ENCODE measurements at places on chromosomes 2 and 18.

- no peak for DNase-seq
Measured at GRCh38 chr2:69505710-69506109, 68.5 kb upstream of the NFU1 start.

DNA sequence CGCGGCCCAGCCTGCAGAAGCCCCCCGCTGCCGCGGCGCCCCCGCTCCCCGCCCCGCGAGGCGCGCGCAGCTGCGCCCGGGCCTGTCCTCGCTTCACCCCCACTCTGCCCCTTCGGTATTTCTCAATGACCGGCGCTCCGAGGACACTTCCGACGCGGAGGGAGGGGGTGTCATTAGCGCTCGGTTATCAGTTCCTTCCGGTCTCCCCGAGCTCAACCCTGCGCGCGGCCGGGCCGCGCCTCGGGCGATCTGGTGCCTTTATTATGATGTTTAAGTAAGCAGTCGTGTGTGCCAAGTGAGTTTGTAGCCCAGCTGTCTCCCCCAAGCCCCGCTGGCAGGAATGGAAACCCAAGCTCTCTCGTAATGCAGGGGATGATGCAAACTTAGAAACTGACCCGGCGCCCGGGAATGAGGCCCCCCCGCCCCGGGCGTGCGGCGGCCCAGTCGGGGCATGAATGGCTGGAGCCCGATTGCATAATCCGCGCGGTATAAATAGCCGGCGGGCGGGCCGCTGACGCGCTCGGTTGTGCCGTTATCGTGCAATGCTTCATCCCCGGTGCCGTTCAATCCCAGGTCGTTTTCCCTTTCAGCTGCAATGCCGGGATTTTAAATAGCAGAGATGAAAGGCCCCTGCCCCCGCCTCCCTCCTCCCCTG lies 3.9 kb upstream of the SPRED2 start:
- DNase-seq: peak; percentile 95

DNA sequence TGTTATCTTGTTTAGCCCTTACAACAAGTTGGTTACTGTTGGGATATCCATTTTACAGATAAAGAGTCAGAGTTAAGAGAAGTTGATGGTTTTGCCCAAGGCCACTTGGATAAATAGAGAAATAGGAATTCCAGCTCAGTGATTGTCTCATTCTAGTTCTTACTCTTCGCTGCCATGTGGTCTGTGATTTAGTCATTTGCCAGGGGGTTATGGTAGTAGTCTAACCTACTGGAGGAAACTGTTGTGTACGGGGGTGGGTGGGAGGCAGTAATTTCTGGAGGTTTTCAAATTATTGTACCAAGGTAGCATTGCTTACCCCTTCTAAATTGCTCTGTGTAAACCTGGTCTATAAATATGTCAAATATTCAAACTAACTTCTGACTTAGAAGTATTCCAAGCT lies 110.4 kb downstream of the MAP2 start:
- no peak for DNase-seq

DNA sequence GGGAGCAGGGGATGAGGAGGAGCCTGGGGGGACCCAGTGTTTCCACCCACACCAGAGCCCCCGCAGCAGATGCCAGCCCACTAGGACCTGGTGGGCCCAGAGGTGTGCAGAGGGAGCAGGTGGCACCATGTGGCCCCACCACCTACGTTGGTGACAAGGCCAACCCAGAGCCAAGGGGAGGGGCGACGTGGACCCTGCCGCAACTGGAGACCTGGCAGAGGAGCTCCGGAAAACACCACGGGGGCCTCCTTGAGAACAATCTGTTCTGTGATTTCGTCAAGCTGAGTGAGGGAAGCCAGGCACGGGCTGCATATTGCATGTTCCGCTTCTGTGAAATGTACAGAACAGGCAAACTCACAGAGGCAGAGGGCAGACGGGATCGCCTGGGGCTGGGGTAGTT lies 49.1 kb upstream of the GPC1 start:
- no peak for DNase-seq

GRCh38 chr18:78875016-78875777 lies 104.4 kb upstream of the SALL3 start:
- no peak for DNase-seq

GRCh38 chr2:206383669-206384068 lies 59.7 kb upstream of the ADAM23 start:
- no peak for DNase-seq

DNA sequence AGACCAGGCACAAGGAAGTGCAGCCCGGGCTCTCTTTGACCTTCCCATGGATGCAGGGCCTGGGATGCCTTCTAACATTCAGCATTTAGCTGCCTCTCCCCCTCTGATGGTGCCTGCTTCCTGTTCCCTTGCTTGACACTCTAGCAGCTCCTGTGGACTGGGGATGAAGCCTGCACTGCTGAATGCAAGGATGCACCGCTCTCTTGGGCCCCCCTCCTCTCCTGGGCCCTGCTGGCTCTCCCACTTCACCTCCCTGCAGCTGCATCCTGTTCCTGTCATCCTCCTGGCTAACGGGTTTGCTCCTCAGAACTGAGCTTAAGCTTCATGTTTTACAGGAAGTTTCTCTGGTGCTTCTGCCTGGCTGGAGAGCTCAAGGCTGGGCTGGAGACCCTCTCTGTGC lies 254.1 kb downstream of the TSN start:
- DNase-seq: no peak

DNA sequence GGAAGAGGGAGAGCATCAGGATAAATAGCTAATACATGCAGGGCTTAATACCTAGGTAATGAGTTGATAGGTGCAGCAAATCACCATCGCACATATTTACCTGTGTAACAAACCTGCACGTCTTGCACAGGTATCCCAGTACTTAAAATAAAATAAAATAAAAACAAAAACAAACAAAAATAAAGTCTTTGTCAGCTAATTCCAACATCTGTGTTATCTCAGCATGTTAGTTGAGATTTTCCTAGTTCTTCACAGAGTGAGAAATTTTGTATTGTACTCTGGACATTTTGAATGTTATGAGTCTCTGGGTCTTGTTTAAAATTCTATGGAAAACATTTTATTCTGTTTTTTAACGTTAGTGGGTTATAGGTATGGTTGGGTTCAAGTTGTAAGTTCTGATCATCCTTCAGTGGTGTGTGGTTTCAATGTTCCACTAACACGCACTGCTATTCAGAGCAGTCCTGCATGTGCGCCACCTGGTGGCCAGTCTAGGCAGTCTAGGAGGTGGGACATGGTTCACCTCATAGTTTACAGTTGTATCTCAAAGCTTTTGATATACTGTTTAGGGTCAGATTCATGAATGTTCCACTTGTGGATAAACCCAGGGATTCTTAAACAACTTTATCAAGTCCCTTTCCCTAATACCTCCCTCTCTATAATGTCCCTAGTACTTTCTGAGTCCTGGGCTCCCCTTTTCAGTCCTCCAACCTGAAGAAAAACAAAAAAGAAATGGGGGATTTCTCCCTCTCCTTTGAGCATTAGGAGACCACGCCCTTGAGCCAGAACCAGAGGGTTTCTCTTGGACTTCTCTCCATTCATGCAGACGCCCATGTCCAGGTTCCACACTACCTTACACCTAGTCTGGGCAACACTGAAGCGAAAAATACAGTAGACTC lies 213.4 kb upstream of the GATA6 start:
- peak; percentile 85 for DNase-seq

DNA sequence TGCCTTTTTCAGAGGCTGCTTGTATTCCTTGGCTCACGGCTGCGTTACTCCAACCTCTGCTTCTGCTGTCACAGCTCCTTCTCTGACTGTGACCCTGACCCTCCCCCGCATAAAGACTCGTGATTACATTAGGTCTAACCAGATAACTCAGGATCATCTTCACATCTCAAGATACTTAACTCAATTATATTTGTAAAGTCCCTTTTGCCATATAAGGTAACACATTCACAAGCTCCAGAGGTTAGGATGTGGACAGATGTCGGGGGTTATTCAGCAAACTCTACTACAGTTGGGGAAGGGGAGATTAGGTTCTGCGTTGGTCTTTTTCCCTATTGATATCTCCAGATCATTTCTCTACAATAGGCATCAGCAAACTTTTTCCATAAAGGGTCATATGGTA lies 76.9 kb downstream of the EVA1A start:
- DNase-seq: no peak

GRCh38 chr2:51000849-51001617 lies 30.9 kb downstream of the NRXN1 start:
- no peak for DNase-seq

GRCh38 chr2:202339071-202339870 lies 36.9 kb upstream of the BMPR2 start:
- DNase-seq: peak; percentile 22

- no peak for DNase-seq
Measured at GRCh38 chr2:105737980-105738657, 6.6 kb upstream of the NCK2 start.

All from AG08395 (cell line).